Hippocampal formation (tissue), 2 donors: ENCODE measurements at places on chromosomes 7 and 10.
A peak's percentile ranks its signal among the peaks of the same experiment; 100 is the strongest.

GRCh38 chr10:122277526-122278136, 6.5 kb downstream of the BTBD16 start:
- DNase-seq = no peak

DNA sequence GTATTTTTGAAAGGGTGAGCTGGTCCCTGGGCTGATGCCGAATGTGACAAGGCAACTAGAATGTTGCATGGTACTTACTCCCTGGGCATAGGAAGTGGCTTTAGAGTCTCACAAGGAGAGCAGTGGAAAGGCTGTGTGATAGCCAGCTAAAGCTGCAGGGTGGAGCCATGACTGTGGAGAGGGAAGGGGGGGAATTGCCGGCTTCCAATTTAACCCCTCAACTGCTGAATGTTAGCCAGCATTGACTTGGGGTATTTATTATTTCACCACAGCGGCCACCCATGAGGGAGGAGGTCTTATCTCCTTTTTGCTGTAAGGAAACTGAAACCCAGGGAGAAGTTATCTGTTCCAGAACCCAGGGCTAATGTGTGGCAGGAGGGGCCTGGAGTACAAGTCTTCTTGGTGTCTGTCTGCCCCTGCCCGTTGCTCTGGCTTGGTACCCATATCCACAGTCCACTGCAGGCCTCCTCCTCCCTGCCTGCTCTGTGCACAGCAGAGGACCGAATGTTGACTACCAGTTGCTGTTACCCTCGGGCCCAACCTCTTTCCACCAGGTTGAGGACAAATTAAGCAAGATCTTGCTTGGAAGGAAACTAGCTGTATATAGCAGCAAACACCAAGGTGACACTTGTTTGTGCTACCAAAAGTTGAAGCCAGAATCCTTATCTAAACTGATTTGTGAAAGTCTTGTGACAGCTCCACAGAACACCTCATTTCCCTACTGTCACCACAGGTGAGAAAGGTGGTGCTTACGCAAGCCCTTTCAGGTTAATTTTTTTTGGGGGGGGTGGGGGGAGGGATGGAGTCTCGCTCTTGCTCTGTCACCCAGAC, 37.6 kb downstream of the WBP1L start:
- no peak for DNase-seq

- no peak for DNase-seq
Observed at GRCh38 chr10:24324651-24325050, 115.7 kb downstream of the KIAA1217 start.

GRCh38 chr7:3007696-3008095, 36.0 kb downstream of the CARD11 start:
- no peak for DNase-seq

GRCh38 chr7:128425850-128426249, 16.1 kb upstream of the IMPDH1 start:
- peak; percentile 49 for DNase-seq

GRCh38 chr7:155858521-155859061, 46.3 kb upstream of the SHH start:
- DNase-seq = no peak

- DNase-seq = no peak
Observed at GRCh38 chr10:30166929-30167328, 107.5 kb upstream of the JCAD start.

GRCh38 chr7:35537067-35538023, 157.6 kb downstream of the HERPUD2 start:
- DNase-seq = peak; percentile 60

DNA sequence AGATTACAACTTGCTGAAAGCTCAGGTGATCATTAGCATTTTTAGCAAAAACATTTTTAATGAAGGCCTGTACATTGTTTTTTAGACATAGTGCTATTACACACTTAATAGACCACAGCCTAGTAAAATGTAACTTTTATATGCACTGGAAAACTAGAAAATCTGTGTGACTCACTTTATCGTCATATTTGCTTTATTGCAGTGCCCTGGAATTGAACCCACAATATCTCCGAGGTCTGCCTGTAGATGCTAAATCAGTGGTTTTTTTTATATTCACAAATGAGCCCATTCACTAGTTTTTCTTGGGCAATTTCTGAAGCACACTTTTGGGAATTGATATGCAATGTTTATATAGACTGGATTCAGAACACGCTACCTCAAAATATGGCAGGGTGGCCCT, 105.1 kb downstream of the PTPRN2 start:
- DNase-seq = no peak

- DNase-seq = no peak
Observed at GRCh38 chr7:106015381-106016218, 52.5 kb downstream of the CDHR3 start.

GRCh38 chr7:110591341-110591740, 499.6 kb upstream of the LRRN3 start:
- no peak for DNase-seq

DNA sequence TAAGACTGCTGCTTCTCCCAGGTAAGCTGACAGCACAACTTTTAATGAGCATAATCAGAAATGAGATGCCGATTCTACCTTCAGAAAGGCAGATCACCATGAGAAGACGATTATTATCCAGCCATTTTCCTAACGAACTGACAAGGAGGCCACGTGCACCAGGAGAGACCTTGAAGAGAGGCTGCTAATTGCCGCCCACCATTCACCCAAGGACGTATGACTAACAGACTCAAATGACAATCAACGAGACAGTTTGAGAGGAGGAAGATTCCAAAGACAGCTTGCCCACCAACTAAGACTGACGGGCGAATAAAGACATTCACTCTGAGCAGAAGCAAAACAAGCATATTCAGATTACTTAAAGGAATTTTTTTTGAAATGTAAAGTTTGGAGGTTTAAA, 301.9 kb upstream of the TAC1 start:
- no peak for DNase-seq

DNA sequence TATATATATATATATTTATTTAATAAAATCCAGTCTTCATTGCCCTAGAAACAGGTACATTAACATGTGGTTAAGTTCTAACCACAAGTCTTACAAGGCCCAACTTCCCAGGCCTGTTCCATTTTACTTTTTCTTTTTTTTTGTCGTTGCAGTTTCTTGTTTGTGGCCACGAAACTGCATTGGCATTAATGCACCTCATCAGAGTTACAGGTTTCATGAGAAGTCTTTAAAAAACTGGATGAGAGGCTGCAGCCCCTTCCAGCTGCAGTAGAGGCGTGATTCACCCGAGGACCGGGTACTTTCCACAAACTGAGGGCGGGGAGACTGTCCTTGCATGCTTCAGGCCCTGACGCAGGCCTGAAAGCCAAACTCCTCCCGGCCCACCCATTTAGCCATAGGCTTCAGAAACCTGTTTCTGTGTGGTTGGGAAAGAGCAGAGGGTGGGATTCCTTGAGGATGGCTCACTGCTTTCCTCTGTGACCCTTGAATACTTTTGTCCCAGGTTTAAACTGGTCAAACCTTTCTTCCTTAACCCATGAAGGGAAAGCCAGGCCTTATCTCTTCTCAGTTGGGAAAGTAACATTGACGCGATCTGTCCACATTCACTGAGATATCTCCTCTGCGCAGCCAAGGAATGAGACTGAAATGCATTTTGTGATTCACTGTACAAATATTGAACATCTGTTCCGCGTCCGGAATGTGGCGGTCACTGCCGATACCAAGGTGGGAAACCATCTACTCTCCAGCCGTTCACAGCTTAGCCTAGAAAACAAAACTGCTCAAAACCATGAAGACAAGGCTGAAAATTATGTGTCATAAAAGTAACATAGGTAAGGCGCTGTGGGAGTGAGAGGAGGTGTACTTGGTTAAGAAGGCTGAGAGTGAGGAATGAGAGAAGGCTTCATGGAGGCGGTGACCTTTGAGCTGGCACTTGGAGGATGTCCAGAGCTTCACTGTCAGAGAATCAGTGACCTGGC, 311.7 kb downstream of the GATA3 start:
- no peak for DNase-seq

- no peak for DNase-seq
Observed at GRCh38 chr10:54958844-54959243, 157.8 kb upstream of the PCDH15 start.

DNA sequence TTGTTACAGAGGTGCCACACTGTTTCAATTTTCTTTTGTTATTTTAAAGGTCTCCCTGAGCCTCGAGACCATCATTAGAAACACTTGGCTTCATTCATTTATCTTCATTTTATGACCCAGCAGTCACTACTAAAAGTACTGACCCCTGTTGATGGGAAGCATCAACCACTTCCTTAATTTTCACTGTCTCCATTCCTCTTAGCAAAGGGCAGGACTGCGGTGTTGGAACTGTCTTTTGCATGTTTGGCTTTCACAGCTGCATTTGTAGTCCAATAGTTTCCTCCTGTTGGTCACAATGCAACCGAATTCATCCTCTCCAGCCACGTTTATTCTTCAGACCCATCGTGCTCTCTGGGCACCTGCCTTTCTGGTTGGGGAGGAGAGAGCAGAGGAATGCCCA, 46.7 kb upstream of the PDZD8 start:
- no peak for DNase-seq

GRCh38 chr7:81573128-81573527, 196.7 kb downstream of the HGF start:
- DNase-seq = no peak

DNA sequence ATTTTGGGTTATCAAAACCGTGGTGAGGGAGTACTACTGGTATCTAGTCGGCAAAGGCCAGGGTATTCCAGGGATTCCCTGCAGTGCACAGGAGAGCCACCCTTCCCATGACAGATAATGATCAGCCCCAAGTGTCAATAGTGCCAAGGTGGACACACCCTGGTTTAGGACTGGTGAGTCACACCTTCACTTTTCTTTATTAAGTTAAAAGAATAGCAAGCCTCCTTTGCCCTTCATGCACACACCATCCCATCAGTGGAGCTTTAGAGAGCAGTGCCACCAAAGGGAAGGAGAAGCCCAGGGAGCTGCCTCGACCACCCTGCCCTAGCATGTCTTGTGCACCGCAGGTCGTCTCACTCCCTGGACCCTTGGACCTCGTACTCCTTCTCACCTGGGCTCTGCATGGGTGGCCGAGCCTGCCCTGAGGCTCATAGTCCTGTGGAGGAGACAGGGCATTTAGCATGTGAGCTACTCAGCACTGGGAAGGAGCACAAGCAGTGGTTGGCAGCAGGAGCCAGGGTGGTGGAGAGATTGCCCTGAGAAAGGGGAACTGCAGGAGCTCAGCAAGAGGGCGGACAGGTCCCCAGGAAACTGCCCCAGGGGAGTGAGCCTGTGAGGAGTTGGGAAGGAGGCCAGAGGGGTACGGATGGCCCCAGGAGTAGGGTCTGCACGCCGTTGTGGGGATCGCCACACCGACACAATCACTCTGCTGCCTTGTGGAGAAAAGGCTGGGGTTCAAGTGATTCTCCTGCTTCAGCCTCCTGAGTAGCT, 17.4 kb downstream of the UBE2D4 start:
- no peak for DNase-seq

- no peak for DNase-seq
Observed at GRCh38 chr10:92830478-92831389, 17.6 kb upstream of the EXOC6 start.

GRCh38 chr10:104250371-104250770, 4.3 kb upstream of the GSTO1 start:
- DNase-seq = no peak

DNA sequence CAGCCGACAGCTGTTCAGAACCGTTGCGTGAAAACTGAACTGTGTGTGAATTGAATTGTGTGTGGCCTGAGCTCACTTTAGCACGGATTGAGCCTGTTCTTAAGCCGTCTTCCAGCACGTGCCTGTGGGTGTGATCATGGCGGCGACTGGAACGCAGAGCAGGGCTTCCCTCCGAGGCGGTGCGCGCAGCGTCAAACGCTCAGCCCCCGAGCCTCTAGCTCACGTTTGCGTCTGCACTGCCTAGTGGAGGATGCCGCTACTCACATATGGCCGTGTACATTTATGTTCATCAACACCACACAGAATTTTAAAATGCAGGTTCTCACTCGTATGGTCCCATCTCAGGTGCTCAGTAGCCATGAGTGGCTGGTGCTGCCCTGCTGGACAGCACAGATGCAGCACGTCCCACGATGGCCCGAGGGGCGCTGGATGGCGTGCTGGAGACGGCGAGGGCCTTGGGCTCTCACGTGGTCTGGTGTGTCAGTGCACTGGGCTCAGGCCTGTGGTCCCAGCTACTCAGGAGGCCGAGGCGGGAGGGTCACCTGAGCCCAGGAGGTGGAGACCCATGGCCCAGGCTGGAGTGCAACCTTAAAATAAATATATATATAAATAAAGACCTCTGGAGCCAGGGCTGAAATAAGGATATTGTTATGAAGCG, 22.0 kb downstream of the SUN1 start:
- no peak for DNase-seq

- DNase-seq = peak; percentile 51
Observed at GRCh38 chr10:103618575-103619423, 125.3 kb downstream of the NEURL1 start.

- DNase-seq = no peak
Observed at GRCh38 chr10:124378881-124379471, 39.7 kb downstream of the OAT start.

GRCh38 chr10:112570585-112570984, 123.6 kb downstream of the VTI1A start:
- no peak for DNase-seq

DNA sequence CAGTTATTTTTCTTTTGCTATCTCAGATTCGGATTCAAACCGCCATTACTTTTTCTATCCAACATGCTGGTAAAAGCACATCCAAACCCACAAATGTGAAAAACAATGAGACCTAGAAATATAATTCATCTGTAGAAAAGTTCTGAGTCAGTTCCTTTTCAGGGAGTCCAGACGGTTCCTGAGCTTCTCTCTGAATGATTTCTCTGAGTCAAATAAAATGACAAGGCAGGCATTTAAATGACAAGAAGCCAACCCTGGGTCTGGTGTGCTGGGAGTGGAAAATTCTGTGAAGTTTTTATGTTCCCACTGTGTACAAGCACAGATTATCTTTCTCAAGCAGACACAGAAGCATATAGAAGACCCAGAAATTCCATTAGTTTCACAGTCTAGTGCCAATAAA, 96.3 kb upstream of the ANKRD1 start:
- DNase-seq = no peak

DNA sequence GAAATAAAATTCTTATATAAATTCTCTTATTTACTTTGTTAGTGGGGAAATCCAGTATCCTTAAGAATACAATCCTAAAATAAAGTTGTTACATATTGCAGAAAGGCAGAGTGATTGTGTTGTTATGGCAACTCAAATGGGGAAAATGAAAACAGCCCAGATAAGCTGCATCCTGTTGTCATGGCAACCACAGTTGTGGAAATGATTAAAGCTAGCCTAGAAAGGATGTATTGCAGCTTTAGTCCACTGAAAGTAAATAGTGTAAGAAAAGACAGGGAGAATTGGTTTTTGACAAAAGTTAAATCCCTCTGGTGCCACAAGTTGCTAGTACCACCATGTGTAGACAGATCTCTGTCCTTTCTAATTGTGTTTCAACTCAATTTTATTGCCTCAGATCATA, 43.2 kb downstream of the BTRC start:
- no peak for DNase-seq
